ENCODE measurements at places on chromosomes 12 and 14.

DNA sequence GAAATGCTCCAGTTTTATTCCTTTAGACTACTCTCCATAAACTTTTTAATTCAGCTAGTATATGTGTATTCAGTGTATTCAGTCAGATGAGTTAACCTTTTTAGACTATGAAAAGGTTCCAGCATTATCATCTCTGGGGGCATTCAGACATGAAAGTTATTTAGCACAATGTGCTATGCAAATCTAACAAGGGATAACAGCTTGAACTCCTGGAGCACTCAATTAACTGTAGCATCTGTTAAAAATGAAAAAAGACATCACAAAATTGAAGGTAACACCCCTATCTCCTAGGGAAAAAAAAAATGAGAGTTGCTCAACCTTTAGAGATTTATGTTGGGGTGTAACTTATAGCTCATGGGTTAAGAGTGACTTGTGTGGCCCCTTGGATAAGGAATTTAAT is 211.5 kb downstream of the PHLDA1 start:
- no peak for DNase-seq

DNA sequence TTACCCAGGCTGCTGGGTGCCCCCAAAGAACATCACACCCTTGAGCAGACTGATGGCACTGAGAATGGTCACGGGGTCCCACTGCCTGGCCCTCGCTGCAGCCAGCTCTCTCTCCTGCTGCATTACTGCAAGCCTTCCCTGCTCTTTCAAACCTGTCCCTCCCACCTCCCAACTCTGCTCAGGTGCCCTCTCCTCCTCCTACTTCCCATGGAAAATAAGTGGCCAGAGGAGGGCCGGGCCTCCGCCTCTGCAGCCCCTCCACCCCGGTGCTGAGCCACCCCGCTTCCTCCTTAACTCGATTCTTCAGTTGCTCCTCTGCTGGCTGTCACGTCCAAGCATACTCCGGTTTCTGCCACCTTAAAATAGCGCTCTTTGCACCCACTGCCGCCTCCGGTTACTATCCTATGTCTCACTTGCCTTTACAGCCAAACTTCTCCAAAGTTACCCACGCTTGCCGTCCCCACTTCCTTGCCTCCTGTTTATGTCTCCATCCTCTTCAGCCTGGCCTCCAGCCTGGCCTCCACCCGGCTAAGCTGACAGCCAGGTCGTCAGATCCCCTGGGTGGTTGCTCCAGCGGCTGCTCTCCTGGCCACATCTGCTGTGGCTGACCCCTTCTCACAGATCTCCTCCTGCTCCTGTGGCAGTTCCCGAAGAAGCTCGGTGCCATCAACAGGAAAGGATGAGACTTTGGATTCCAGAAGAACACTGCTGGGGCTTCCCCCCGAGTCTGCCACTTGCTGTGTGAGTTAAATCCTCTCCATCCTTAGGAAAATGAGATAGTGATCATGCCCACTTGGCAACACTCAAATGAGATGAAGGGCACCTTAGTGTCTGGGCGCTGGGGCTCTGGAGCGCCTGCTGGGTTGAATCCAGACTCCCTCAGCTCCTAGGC is 7.7 kb downstream of the SMIM41 start:
- no peak for DNase-seq

DNA sequence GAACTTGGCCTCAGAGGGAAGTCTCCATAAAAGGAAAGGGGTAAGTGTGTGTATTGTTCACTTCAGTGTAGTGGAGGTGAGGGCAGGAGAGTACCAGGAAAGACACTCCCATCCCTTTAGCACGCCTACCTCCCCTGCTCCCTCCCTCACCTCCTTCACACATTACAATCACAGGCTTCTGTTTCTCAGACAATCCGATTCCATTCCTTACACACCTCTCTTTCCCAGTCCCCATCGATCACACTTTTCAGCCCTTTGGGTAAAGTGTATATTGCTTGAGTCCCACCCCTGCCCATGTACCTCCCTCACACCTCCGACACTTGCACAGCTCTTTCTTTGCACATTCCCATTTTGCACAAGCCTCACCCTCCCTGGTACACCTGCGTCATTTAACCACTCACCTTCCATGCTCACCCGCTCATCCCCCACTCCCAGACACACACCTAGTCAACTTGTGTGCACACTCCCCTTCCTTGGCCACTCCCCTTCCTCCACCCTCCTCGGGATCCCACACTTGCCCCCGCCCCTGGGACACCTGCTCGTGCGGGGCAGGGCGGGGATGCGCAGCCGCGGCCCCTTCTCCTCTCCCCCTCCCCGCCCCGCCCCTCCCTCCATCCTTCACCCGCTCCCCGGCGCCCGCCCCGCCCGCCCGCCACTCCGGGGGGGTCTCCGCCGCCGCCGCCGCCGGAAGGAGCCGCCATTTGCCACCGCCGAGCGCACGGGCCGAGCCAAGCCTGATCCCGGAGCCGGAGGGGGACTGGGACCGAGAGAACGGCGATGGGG is at the start of gene MARCHF9:
TSS of gene MARCHF9 (plus strand) at position 693 of the 783 bp plus-strand sequence. CDS start 426 bp downstream, outside the sequence.
- DNase-seq: peak; percentile 43

DNA sequence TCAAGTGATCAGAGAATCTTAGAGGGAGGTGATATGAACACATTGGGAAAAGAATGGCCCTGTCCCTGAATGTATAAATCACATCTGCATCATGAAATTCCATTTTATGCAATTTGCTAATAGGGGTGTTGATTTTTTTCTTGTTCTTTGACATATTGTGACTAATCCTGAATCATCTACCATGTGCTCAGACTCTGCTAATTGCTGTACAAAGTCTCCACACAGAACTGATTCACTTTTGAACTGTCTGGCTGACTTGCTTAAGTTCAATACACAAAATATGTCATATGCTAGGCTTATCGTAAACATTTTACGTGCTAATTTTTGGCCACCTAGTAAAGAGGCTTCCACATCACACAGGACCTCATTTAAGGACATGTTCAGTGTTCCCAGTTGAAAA is 2.6 kb downstream of the TMEM132D start:
- no peak for DNase-seq

DNA sequence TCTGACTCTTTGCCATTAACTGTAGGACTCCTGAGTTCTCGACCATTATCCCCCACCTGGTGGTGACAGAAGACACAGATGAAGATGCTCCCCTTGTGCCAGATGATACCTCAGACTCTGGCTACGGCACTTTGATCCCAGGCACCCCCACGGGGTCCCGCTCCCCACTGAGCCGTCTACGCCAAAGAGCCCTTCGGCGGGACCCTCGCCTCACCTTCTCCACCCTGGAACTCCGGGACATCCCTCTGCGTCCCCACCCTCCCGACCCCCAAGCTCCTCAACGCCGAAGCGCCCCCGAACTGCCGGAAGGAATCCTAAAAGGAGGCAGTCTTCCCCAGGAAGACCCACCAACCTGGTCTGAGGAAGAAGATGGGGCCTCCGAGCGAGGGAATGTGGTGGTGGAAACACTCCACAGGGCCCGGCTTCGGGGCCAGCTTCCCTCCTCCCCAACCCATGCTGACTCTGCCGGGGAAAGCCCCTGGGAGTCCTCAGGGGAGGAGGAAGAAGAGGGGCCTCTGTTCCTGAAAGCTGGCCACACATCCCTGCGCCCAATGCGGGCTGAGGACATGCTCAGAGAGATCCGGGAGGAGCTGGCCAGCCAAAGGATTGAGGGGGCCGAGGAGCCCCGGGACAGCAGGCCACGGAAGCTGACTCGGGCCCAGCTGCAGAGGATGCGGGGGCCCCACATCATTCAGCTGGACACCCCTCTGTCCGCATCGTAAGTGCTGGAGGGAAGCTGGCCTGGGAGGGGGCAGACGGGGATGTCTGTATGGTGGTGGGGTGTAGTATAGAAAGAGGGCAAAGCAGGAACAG is 14.4 kb downstream of the TNFRSF1A start:
- DNase-seq: no peak

DNA sequence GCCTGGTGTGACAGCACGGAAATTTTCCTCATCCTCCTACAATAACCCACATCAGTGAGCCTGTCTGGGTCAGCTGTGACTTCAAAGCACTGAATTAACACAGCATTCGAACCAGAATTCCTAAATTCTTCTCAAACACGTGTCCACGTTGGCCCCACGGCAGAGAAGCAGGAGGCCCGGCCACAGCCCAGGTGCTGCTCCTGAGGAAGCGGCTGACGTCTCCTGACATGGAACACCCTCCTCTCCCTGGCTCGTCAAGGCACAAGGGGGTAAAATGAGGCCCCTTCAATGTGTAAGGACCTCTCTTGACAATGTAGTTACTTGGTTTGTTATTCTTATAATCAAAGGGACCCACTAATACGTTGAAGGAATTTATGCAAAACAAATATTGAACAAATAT is 156.3 kb upstream of the GSC start:
- DNase-seq: no peak

DNA sequence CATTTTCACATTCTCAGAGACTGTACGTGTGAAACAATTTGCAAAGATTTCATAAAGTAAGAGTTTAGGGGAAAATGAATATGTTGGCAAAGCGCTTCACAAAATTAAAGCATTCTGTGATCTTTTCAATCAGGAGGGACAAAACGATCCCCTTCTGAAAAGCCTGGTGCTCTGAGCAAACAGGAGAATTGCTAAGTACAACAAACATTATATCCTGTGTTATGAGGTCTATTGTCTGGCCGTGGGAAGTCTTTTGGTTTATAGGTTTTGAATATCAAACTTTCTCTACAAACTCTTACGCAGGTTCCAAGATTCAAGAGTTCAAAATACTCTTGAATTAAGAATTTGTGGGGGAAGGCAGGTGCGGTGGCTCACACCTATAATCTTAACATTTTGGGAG is 7.2 kb upstream of the FOXN3 start:
- no peak for DNase-seq

GRCh38 chr12:101671157-101671791 is 26.2 kb upstream of the CHPT1 start:
- no peak for DNase-seq

GRCh38 chr12:98788396-98788795 is 143.3 kb downstream of the APAF1 start:
- no peak for DNase-seq

GRCh38 chr12:86826051-86826450 is 569.9 kb upstream of the MGAT4C start:
- no peak for DNase-seq

DNA sequence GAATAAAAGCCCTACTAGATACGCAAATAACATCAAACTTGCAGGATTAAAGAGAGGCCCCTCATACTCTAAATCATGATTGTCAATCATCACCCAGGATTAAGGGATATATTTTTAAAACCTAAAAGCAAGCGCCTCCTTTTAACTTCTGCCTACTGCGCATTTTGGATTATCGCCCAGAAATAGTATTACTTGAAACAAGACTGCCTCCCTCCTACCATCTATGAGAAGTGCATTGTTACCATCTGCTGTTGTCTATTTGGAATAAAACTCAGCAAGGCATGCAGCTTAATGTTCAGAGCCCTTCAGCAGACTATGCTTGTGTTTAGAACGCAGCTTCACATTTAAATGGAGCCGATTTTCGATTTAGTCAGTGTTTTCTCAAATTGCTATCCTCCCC is 79.6 kb downstream of the EXOC5 start:
- DNase-seq: no peak

GRCh38 chr14:103186909-103187586 is 63.8 kb downstream of the TNFAIP2 start:
- DNase-seq: no peak

DNA sequence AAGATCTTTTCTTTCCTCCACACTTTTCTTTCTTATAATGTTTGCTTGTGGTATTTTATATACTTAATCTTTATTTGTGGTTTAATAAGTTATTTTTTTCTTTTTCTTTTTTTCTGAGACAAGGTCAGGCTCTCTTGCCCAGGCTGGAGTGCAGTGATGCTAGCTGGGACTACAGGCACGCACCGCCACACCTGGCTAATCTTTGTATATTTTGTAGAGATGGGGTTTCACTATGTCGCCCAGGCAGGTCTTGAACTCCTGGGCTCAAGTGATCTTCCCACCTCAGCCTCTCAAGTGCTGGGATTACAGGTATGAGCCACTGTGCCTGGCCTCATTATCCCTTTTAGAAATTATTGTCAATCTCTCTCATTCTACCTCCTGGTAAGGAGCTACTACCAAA is 87.1 kb downstream of the SCFD1 start:
- no peak for DNase-seq

DNA sequence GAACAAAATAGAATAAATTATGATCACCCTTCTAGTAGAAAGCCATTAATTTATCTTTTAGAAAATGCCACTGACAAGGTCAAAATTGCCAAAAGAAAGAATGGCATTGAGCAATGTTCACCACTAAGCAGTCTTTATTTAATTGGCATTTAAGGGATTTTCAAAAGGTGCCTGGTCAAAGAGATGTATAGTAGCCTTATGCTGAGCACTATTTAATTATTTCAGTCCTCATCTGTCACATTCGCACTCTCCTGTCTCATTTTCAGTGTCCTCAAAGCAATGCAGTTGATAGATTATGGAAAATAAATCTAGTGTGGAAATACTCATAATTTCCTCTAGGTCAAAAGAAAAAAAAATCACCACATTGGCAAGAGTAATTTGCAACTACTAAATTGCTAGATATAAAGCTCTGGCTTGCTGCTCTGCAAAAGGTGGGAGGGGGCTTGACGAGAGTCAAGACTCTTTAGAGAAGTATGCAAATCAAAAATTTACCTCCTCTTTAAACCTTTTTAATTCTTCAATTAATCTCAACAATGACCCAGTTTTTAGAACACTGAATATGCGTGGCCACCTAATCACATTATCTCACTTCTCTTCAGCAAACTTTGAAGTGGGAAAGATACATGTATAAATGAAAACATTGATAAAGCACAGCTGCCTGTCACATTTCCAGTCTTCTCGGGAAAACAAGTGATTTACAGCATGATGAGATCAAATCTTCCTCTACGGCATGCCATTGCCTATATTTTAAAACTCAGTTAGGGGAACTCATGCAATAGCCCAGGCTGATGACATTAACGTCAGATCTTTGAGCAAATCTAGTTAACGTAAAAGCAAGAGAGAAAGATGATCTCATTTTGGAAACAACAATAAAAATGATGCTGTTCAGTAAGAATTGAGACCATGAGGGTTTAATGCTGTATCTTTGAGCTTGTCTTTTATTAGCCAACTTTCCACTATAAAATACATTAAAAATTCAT is 373.1 kb upstream of the DCN start:
- no peak for DNase-seq

- DNase-seq: no peak
Observed at GRCh38 chr14:101197595-101198397, 294.3 kb upstream of the RTL1 start.

DNA sequence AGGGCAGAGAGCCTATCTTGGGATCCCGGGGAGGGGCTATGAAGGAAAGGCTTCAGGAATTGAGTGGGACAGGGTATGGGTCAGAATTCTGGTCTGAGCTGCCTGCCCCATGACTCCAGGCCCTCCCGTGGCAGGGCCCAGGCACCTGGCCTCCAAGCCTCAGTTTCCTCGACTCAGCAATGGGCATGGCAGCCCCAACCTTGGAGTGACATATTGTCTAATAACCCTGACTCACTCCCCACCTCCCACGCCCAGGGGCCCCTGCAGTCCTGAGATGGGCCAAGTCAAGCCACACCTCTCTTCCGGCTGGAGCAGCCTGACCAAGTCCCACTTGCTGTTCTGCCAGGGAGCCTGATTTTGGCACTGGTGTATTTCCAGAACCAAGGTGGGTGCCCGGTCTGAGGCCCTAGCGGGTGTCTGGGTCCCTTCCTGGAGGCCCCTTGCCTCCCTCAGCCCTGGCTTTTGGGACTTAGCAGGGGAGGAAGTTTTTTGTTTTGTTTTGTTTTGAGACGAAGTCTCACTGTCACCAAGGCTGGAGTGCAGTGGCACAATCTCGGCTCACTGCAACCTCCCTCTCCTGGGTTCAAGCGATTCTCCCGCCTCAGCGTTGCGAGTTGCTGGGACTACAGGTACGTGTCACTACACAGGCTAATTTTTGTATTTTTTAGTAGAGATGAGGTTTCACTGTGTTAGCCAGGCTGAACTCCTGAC is 40.3 kb upstream of the RCOR1 start:
- DNase-seq: no peak

Data from esophagus squamous epithelium (tissue), 5 donors.